Left renal cortex interstitium (tissue), 4 donors: ENCODE measurements at places on chromosomes 1 and 21.

DNA sequence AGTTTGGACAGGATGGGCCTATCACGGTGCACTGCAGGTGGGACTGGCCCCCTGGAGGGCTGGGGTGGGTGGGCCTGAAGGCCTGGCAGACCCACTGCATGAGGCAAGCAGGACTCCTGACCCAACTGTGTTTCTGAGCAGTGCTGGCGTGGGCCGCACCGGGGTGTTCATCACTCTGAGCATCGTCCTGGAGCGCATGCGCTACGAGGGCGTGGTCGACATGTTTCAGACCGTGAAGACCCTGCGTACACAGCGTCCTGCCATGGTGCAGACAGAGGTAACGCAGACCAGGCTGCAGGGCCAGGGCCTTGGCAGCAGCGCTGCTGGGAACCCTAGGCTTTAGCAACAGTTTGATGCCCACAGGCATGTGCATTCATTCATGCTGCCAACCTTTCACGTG is 29.0 kb upstream of the KDM4A start:
- DNase-seq, result no peak

DNA sequence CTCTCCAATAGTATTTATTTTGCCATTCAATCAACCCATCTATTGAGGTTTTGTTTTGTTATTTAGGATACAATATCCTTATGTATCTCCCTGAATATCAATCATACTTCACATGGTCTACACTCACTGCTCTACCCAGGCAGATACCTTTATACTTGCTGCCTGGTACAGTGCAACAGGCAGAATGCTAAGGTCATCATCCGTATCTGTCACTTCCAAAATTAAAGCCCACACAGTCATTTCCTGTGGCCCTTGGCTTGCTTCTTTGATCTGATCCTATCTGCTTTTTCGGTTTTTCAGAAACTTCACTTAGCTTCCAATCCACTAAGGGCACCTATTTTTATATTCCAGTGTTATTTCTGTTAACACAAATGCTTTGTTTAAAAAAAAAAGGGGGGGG is 22.3 kb upstream of the ZZZ3 start:
- DNase-seq, result no peak

DNA sequence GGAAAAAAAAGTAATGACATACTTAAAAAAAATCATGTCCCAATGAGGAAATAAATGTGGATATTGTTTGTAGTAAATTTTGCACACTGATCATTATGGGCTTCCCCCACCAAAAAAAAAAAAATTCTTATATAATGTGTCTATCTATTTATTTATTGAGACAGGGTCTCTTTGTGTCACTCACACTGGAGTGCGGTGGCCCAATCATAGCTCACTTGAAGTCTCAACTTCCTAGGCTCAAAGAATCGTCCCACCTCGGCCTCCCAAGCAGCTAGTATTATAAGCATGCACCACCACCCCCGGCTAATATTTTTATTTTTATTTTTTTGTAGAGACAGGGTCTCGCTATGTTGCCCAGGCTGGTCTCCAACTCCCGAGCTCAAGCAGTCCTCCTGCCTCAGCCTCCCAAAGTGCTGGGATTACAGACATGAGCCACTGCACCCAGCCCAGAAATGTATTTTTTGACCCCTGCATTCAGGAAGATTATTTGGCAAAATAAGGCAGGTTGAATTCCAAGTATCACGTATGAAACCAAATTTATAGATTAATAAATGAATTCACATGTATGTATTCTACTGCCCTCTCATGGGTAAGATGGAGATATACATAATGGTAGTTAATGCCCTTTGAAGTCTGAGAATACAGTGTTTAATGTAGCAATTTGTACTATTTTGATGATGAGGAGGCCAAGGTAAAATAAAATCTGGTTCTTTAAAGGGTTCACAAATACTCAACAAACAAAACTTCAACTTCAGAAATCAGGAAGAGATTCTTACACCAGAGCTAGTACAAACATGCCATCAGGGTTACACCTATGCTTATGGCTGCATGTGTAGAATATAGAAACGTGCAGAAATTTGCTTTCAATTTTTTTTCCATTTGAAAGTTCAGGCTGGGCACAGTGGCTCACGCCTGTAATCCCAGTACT is 1.4 kb upstream of the DENND2C start:
- no peak for DNase-seq

DNA sequence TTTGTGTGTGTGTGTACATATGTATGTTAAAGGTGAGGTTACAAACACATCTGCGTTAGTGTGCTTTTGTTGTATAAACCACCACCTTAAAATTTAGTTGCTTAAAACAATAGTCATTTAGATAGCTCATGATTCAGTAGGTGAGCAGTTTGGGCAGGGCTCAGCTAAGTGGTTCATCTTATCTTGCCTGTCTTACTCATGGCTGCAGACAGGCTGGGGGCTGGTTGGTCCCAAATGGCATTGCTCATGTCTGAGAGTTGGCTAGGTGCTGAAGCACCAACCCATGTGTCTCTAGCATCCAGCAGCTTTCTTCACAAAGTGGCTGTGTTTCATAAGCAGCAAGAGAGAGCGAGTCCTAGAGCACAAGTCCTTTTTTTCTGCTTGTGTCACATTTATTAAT is 91.4 kb downstream of the MACF1 start:
- no peak for DNase-seq

DNA sequence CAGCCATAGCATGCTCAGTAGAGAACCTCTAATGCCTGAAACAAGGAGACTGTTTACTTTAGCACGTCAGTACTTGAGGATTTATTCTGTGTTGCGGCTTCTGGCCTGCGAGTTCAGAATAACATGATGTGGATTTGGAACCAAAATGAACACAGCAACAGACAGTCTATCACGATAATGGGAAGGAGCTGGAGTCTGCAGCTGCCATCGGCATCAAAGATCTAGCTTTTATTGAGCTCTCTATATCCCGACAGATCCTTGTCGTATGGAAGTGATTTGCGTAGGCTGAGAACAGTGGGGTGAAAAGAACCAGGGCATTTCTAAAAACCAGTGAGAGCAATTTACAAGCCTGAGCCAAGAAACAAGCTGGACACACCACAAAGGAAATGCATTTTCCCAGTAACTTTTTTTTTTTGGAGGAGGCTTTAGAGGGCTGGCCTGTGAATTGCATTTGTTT is 294.2 kb downstream of the KIF26B start:
- no peak for DNase-seq

- DNase-seq, result no peak
These were observed 7.5 kb upstream of the PLCH2 start for GRCh38 chr1:2468540-2468939.

DNA sequence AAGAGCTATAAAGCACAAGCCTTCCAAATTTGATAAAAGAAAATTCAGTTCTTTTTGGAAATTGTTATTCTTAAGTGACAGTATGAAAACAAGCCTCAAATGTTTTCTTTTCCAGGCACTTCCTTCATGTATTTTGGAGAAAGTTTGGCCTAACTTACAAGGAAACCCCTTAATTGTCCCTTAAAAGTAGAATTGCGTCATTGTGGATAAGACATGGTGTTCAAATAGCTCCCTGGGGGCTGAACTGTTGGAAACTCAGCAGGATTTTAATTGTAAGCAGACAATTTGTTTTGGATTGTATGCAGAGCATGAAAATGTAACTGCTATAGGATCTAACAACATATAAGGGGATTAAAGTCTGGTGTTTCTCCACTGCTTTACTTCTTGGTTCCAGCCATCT is 35.4 kb upstream of the FGGY start:
- peak; percentile 38 for DNase-seq

GRCh38 chr1:16300436-16300835 is 51.8 kb downstream of the FBXO42 start:
- no peak for DNase-seq

- DNase-seq, result no peak
These were observed 50.2 kb downstream of the PKNOX1 start for GRCh38 chr21:43024439-43025136.

DNA sequence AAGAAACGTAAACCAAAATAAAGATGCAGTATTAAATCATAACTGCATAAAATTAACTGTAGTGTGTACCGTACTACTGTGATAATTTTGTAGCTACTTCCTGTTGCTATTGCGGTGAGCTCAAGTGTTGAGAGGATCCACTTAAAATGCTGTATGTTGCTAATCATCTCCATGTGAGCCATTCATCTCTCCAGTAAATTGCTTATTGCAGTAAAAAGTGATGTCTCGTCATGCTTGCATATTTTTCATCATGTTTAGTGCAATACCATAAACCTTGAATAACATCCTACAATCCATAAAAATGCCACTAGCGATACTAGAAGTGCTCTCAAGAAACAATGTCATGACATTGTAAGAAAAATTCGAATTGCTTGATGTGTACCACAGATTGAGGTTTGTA is 66.3 kb downstream of the RAVER2 start:
- DNase-seq, result no peak

DNA sequence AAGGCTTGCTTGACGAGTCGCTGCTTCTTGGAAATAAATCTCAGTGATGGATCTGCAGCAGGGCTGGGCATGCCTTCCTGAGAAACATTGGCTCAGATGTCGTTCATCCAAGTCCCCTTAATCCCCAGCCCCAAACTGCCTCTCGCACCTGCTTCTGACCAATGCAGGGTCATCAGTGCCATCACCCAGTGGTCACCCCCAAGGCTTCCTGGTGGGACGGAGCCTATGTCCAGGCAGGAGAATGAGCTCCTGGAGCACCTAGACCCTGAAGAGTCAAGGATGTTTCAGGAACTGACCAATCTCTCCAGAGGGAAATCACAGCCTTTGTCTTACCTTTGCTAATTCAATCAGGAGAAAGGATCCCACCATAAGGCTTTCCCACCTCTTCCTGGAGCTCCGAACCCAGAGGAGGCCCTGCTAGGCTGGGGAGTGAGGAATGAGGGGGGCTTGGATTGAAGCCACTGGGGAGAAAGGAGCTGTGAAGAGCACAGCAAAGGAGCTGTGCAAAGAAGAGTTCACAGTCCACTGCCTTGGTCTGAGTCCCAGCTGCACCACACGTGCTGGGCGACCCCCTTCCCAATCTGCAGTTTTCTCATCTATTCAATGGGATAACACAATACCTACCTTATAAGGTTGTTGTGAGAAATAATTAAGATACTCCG is 416.1 kb downstream of the NPHP4 start:
- DNase-seq, result no peak

DNA sequence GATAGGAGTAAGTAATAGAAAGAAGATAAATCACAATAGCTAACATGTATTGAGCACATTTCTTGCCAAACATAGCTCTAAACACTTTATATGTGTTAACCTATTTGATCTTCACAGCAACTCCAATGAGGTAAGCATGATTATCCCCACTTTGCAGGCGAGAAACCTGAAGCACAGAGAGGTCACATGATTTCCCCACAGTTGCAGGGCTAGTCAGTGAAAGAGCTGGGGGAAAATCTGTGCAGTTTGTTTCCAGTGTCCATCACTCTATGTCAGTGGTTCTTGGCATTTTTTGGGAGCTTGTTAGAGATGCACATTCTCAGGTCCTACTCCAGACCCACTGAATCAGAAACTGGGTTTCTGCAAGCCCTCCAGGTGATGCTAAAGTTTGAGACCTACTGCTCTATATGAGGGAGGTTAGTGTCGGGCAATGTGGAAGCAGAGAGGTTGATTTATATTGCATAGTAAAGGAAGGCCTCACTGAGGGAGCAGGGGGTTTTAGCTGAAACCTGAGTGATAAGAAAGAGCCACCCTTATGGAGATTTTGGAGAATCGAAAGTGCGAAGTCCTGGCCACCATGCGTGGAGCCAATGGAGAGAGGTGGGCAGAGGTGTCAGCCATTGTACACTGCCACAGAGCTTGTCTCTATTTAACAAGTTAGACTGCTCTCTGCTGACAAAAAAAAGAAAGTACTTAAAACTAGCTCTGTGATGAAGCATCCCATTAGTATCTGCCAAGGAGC is 20.9 kb downstream of the MCOLN3 start:
- DNase-seq, result no peak

DNA sequence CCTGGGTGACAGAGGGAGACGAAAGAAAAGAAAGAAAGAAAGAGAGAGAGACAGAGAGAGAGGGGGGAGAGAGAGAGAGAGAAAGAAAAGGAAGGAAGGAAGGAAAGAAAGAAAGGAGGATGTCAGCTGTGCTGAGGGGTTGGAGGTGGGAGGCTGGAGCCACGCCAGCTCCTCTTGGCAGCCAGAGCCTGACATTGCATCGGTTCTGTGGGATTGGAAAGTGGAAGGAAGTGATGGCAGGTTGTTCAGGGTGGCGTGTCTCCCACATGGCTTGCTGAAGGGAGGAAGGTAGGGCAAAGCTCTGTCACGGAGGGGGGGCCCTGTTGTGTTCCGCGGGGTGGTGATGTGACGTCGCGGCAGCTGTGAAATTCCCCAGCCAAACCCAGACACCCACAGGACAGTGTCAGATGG is 30.7 kb downstream of the EIF2D start:
- no peak for DNase-seq

DNA sequence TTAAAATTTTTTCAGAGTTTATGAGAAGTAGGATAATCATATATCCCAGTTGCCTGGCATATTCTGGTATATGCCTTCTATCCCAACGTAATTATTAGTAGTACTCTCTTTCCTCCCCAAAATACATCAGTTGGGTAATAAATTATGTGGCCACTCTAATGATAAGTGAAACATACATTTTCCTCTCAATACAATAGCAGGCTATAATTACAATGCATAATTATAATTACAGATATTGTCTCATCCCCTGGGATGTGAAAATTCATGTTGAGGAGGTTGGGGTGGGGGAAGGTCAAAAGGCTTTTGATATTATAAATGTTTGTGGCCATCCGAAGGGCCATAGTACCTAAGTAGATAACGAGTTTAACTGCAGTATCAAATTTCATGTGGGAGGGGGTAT is 277.1 kb downstream of the ST6GALNAC3 start:
- no peak for DNase-seq

DNA sequence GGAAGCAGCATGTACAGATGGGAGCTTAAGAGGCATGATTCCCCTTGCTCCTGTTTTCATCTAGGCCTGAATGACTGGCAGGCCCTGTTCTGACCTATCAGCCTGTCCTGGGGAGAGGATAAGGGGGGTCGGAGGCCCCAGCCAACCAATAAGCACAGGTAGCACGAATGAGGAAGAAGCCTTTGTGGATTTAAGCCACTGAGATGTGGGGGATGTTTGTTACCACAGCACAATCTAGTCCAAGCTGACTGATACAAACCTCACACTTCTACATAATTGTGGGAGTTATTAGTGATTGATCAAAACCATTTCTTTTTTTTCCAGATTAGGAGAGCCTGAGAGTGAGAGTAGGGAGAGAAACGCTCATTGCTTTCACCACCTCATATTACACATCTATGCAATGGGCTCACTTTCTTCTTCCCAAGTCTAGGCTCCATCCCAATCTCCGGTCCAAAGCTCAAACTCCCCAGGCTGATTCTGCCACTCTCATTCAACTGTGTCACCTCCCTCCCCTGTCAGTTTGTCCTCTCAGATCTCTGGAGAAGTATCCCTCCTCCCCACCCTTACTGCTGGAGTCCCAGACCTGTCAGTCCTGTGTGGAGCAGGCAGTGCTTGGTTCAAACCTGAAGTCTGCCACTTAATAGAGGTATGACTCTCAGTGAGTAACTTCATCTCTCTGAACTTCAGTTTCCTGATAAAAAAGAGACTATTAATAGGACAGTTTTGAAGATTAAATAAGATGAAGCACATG is 220.5 kb downstream of the PTPRU start:
- DNase-seq, result no peak

- DNase-seq, result no peak
These were observed 97.7 kb upstream of the SLC25A33 start for GRCh38 chr1:9441451-9442133.

GRCh38 chr1:2391931-2392509 is 379 bp downstream of the RER1 start:
- DNase-seq, result no peak
